ENCODE measurements at places on chromosomes 5 and 9. TPM values are rescaled to one million over a fixed set of nuclear protein-coding genes. Genes with fewer than 3 reads are reported as not detected.

The LRRC19 gene
- under 0.01 TPM for total RNA-seq

The PCDHGA2 gene
- 4.7 TPM for total RNA-seq

The NIPAL4 gene
- not detected for total RNA-seq

The PCDHB11 gene
- total RNA-seq: 1.7 TPM

Measured in articular chondrocyte of knee joint (primary cell).